ENCODE measurements at places on chromosomes 2 and 18.

DNA sequence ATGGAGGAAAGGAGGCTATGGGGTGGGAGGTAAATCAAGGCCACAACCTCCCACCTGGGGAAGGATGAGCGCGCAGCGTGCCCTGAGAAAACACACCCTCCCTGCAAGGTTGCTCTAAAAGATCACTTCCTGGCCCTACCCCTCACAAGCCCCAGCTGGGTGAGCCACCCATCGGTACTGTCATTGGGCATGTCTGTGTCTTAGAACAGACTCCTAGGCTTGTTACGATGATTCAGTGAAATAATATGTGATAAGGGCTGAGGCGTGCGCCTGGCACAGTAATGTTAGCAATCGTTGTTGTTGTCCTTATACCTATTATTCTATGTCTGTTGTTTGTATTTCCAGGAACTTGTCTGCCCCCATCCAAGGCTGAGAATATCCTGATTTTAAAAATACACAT, 175.1 kb downstream of the ZFP36L2 start:
- no peak for DNase-seq

DNA sequence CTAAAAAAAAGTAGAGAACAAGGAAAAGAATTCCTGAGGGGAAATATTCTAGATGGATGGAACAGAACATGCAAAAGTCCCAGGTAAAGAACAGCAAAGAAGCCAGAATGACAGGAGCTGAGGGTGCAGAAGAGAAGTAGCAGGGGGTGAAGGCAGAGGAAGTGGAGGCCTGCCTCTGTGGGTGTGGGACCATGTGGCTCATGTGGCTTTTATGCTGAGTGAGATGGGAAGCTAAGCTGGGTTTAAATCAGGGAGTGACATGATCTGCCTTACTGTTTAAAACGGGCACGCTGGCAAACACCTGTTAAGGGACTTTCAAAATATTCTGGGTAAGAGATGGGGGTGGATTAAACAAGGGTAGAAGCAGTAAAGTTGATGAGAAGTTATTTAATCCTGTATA, 40.0 kb downstream of the GKN2 start:
- DNase-seq = no peak

- no peak for DNase-seq
These were observed 187.5 kb upstream of the ACVR2A start for GRCh38 chr2:147657086-147658000.

DNA sequence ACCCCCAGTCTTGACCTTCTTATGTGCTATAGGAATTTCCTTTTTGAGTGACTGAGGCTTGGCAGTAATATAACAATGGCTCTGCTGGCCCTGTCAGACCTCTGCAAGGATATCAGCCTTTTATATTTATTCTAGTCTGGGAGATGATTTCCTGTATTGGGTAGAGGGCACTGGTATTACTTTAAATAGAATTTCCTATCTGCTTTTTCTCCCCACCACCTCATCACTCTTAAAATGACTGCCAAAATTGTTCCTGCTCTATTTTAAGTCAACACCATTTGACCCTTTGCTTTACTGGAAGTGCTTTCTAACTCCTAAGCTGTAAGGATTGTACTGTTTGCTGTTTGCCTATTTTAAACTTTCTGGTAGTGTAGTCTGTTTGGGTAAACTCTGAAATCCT, 658.4 kb upstream of the FSHR start:
- no peak for DNase-seq

DNA sequence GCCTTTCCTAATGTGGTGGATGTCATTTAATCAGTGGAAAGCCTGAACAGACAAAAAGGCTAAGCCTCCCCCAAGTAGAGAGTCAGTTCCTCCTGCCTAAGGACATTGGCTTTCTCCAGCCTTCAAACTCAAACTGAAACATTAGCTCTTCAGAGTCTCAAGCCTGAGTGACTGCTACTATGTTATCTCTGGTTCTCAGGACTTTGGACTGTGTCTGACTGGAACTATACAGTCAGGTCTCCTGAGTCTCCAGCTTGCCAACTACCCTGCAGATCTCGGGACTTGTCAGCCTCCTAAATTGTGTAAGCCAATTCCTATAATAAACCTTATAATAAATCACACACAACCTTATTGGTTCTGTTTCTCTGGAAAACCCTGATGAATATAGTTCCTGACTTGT, 12.6 kb downstream of the HYCC2 start:
- no peak for DNase-seq

DNA sequence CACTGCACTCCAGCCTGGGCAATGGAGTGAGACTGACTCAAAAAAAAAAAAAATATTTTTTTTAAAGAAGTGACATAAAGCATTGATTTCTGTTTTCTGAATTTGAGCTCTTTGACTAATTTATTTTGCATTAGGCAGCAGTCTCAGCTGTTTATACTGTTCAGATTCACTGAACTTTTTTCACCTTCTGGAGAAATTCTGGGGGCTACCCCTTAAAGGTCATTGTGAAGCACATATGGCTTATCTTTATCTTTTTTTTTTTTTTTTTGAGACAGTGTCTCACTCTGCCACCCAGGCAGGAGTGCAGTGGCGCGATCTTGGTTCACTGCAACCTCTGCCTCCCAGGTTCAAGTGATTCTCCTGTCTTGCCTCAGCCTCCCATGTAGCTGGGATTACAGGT, 12.9 kb downstream of the PHLPP1 start:
- no peak for DNase-seq

DNA sequence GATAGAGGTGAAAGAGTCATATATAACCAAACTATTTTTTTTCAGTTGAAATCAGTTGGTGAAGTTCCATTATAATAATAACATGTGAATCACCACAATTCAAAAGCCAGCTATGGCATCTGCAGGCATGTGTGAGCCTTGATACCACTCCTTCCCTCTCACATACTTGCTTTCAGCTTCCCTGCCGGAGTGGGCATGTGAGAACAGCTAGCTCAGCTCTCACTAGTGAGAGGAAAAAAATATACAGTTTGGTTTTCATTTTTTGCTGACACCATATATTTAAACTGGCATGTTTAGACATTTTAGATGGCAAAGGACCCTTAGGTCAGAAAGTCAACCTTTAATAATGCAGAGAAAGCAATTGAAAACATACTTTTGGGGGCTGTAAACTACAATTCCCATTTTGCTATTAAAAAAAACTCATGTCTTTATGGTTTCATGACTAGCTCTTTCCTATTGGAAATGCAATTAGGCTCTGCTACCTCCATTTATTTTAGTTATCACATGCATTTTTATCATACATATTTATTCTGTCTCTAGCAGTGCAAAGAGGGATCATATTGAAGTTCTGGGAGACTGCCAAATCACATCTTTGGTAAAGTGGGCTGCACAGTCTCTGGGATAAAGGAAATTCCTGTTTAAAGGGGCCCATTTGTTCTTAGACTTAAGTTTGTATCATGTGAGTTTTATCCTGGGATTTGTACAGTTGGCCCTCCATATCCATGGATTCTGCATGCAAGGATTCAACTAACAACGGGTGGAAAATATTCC, 33.2 kb upstream of the SLC40A1 start:
- no peak for DNase-seq

Data from NAMALWA (cell line).